ENCODE measurements at places on chromosomes 1 and 21.

DNA sequence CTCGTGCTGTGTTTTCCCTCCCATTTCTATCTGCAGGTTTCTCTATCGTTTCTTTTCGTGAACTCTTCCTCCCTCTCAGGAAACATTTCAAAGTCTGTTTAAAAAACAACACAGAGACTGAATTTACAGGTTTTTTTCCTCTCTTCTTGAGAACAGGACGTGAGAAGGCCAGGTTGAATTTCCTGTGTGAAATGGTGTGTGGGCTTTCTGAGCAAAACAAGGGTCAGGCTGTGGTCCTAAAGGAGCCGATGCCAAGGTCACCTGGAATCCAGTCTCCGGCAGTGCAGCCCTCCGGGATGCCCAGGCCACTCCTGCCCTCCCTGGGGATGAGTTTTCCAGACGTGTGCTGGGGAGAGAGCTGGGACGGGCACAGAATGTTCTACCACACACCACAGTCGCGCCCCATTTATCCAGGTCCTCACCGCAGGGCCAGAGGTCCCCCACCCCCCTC lies 62.7 kb upstream of the RUNX3 start:
- DNase-seq = no peak

DNA sequence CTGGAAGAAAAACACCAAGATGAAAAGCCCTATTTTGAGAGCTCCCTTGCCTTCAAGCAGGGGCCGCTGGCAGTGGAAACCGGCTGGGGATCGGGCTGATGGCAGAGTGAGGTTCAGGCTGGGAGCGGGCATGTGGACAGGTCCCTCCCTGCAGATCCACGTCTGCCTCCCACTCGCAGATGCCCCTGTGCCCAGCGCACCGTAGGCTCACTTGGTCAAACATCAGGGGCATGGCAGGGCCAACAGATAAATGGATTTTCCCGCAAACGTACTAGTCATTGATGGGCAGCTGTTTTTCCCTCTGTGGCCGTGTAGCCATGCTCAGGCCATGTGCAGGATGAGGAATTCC lies 6.6 kb upstream of the C1orf174 start:
- DNase-seq = no peak

DNA sequence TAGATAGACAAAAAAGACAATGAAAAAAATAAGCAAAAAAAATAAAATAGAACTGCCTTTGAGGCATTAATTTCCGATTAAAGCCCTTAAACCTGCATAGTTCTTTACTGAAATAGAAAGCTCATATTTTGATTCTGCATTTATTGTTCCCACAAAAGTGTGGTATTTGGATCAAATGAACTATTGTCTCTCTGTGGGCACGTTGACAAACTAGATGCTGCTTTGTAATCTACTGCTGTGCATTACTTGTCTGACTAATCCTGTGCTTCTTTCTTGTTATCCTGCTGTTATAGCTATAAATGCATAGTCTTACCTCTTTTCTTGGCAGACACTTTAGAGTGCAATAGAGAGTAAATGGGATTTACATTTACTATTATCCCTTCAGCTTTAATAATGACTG lies 31.4 kb upstream of the SLC35D1 start:
- DNase-seq = no peak

- DNase-seq = no peak
Observed at GRCh38 chr21:45332981-45333582, 45.4 kb upstream of the POFUT2 start.

DNA sequence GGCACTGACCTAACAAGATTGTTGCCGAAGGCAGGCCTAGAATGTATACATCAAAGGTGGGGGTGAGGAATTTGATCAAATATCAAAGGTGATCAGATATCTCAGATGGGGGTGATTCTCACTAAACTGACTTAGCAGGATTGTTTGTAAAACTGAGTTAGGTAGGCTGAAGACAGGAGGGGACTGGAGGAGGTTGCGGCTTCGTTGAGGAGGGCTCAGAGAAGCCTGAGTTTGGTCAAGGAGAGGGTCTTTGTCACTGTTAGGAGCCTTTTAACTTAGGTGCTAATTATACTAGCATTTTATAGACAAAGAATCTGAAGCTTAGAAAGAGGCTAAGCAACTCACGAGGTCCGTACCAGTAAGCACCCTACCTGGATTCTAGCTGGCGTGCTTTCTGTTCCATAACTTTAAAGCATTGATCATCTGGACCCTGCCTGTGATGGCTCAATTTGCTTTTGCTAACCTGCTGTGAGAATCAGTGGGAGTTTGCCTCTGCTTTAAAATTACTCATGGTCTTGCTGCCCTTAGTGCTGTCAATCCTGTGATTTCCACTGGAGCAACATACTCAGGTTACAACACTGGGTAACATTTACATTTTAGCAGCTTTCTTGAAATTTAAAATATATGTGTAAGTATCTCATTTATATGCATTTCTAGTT lies 49.8 kb downstream of the ITSN1 start:
- no peak for DNase-seq

GRCh38 chr1:40042341-40042740 lies 1.8 kb downstream of the CAP1 start:
- no peak for DNase-seq

GRCh38 chr1:59146056-59146455 lies 150.8 kb upstream of the FGGY start:
- no peak for DNase-seq

GRCh38 chr1:100622506-100622905 lies 84.6 kb downstream of the GPR88 start:
- DNase-seq = no peak

DNA sequence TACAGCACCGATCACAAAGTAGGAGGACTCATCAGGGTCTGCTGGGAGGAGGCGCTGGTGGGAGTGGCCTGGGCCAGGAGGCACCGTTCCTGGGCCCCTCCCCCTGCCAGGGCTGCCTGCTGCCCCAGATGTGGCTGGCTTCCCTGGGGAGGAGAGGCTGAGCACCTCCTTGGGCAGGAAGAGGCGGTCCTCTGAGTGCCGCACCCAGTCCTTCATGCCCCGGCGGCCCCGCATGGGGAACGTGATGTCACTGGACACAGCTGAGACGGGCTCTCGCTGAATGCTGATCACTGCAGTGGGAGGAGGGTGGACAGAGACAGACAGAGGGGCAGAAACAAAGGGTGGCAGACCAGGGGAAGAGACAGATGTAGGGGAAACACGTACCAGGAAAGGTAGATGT lies 24.8 kb downstream of the ADGRB2 start:
- DNase-seq = no peak

GRCh38 chr1:184945029-184945428 lies 29.3 kb downstream of the NIBAN1 start:
- DNase-seq = no peak

GRCh38 chr1:41426201-41426890 lies 58.1 kb downstream of the EDN2 start:
- DNase-seq = no peak

DNA sequence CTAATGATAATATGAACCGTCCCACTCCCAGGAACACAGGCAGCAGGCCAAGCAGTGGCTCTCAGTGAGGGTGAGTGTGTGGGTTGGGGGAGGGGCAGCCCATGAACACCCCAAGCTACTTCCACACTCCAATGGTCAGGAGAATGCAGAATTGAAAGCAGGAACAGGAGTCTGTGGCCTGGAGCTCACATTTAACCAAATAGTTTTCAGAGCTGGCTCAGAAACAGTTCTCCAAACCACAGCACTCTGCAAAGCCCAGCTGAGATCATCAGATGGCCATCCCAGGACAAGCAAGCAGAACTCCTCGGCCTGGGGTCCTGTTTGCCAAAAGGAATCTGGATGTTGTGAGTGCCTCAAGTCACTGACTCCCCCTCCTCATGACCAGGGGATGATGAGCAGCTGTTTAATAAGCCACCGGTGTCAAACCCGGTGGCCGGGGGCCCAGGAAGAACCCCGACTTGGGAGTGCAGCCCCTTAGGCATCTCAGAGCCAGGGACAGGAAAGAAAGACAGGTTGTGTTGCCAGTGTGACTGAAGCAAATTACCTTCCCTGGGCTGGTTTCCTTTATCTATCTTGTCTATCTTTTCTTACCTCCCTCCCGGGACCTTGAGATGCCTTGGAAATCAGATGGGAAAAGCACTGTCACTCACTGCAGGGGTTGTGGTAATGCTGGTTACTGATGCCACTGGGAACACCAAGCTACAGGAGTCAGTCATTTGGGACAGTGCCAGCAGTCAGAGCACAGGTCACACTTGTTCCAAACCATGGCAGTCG lies 20.4 kb downstream of the DEGS1 start:
- no peak for DNase-seq

DNA sequence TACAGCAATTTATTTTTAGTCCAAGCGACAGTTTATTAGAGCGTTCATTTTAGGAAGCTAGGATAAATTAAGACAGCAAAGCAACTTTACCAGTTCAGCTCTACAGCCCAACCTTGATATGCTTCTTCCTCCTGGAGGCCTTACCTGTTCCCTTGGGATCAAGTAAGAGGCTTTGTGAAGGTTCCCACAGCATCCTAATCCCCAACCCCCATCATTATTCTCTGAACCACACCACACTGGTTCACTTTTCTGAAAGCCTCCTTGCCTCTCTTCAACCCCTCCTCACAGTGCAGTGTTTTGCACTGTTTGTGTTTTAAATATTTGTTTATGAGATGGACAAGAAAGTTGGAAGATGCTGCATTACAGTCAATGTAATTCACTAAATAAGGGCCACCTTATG lies 126.3 kb upstream of the CXADR start:
- DNase-seq = no peak

DNA sequence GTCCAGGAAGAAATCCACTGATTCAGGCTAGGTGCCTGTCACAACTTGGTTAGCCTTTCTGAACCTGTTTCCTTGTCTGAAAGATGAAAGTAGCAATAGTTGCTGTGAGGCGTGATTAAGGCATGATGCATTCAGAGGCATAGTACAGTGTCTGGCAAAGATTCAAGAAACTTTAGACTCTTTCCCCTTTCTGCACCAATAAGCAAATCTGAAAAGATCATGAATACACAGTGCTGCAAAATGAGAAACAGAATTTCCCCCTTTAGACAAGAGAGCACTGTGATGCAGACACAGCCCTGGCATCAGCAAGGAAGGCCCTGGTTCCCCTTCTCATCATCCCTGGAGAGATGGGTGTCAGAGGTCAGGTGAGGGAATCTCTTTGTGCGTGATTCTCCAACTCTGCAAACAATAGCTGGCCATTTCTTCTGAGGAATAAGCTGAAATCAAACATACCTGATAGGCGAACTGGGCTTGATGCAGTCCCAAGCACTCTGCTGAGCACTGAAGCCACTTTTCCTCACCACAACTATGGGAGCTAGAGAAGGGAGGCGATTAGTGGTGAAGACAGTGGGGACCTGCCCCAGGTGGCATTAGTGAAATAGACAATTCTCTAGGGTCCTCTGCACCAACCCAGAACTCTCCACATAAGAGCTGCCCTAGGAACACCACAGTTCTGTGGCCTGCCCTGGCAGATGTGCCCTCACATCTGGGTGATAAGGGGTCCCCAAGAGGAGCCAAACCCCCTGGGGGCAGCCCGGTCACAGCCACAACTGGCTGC lies 41.7 kb downstream of the ITPKB start:
- DNase-seq = no peak

DNA sequence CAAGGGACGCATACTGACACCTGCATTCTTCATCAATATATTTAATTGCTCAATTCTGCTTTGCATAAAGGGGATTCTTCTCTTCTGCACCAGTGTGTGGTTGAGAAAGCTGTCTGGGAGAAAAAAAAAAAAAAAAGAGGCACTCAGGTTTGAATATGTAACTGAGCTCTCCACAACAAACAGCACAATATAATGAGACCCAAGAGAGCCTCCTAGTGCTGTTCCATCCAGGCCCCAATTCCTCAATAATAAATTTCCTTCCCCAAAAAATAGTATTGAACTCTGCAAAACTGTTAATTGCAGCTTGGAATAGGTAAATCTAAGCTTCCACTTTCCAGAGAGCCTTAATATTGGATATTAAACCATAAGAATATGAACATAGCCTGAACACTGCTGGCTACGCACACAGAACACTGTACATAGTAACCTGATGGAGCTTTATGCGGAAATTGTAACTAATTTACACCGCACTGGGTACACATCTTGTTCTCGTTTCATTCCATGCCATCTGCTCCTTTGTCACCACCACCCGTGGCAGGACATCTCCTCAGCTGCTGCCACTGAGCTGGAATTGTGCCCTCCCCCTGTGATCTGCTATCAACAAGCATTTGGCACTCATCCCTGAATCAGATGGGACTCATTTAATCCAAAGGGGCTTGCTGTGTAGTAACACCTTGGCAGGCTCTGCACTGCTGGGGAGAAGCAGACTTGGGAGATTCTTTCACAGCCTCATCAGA lies 272.0 kb downstream of the HHIPL2 start:
- no peak for DNase-seq

DNA sequence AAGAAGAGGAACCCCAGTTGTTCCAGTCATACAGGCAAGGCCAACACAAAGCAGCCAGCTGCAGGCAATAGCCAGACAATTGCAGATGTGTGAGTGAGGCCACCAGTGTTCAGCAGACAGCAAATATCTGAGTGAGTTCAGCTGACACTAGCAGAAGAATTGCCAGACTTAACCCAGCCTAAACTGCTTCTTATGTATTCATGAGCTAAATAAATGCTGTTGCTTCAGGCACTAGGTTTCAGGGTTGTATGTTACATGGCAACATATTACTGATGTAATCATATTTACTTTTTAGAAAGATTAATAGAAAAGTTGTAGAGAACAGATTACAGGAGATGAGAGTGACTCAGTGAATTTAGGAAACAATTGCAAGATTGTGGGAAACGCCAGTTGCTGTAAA lies 129.8 kb upstream of the CHODL start:
- no peak for DNase-seq

DNA sequence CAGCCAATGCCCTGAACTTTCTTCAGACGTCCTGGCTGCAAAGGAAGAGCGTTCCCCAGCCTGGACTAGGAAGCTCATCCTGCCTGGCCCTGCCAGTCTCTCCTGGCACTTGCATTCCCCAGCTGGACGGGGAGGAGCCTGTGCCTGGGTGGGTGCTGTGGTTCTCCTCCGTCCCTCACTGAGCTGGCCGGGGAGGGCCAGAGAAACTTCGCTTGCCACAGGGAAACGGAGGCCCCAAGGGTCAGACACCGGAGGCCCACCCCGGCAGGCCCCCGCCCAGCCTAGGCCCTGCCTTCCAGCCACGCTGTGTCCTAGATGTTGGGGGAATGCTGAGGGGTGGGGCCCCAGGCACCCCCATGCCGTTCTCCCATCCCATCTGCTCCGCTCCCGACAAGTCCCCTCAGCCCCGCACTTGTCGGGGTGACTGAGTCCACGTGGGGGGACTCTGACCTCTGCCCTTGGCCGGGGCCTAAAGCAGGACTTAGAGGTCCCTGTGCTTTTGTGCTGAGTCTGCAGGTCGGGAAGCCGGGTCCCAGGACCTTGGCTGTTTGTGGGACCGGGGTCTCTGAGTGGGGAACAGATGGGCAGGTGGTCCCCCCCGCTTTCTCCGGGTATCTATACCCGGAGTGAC lies 4.8 kb downstream of the FTCD start:
- no peak for DNase-seq

DNA sequence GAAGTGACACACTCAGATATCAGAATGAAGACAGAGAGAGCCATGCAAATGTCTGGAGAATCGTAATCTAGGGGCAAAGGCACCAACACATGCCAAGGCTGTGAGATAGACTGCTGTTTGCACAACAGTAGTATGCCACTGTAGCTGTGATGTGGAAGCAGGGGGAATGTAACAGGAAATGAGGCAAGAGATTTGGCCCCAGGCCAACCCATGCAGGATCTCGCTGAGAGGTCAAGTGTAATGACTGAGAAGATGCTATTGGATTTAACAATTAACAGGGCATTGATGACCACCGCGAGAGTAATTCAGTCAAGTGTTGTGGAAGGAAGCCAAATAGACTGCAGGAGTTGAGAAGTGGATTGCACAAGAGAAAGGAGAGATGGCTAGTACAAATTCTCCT lies 107.3 kb upstream of the ST6GALNAC5 start:
- no peak for DNase-seq

- DNase-seq = no peak
Observed at GRCh38 chr1:112841825-112842224, 114.2 kb downstream of the SLC16A1 start.

Measured in stimulated activated CD4-positive, alpha-beta T cell treated with anti-CD3 and anti-CD28 coated beads, Interleukin-1b, Interleukin-23, amount 100 ng/mL, for 1 hour (primary cell).